ENCODE measurements at places on chromosomes 7 and 10.

DNA sequence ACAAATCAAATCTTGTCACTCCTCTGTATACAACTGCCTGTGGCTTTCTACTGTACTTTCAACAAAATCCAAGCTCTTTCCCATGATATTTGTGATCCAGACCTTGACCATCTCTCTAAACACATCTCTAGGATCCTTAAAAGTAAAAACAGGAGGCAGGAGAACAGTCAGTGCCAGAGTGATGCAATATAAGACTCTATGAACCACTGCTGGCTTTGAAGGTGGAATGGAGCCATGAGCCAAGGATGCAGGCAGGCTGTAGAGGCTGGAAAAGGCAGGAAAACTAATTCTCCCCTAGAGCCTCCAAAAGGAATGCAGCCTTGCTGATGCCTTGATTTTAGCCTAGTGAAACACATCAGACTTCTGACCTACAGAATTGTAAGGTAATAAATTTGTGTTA lies 45.5 kb upstream of the LRRN3 start:
- DNase-seq, result peak; percentile 10

DNA sequence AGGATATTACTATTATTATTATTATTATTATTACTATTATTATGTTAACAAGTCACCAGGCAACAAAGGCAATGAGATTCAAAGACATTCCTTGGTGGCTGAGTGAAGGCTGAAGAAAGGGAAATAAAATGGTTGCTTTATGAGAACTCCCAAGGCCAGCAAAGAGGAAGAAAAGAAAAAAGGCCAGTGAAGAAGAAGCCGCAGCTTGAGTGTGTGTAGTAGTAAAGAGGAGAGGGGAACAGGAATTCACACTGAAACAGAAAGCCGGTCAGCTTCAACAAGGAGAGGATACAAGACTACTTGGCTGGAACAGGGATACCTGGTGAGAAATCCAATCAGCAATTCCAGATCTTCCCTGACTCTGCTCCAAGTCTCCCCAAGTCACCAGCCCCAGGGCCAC lies 42.4 kb downstream of the PLXNA4 start:
- no peak for DNase-seq

GRCh38 chr10:101379663-101380352 lies 25.8 kb downstream of the BTRC start:
- DNase-seq, result no peak

- peak; percentile 88 for DNase-seq
Observed at GRCh38 chr10:46228563-46229071, 58.2 kb upstream of the ANTXRL start.

- no peak for DNase-seq
Observed at GRCh38 chr7:90825779-90826178, 229.7 kb downstream of the CDK14 start.

DNA sequence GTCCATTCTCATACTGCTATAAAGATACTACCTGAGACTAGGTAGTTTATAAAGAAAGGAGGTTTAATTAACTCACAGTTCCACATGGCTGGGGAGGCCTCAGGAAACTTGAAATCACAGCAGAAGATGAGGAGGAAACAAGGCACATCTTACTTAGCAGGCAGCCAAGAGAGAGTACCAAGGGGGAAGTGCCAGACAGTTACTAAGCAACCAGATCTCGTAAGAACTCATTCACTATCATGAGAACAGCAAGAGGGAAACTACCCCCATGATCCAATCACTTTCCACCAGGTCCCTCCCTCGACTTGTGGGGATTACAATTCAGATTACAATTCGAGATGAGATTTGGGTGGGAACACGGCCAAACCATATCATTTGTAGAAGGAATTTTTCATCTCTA lies 36.3 kb downstream of the NHLRC2 start:
- DNase-seq, result no peak

DNA sequence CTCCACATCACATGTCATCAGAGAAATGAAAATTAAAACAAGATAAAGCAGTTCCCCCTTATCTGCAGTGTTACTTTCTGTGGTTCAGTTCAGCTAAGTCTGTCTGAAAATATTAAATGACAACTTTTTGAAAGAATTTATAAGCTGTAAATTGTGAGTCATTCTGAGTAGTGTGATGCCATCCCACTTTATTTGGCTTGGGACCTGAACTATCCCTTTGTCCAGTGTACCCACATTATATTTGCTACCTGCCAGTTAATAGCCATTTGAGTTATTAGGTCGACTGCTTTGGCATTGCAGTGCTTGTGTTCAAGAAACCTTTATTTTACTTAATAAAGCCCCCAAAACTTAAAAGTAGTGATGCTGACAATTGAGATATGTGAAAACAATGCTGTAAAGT lies 804.2 kb downstream of the ANKRD7 start:
- no peak for DNase-seq

DNA sequence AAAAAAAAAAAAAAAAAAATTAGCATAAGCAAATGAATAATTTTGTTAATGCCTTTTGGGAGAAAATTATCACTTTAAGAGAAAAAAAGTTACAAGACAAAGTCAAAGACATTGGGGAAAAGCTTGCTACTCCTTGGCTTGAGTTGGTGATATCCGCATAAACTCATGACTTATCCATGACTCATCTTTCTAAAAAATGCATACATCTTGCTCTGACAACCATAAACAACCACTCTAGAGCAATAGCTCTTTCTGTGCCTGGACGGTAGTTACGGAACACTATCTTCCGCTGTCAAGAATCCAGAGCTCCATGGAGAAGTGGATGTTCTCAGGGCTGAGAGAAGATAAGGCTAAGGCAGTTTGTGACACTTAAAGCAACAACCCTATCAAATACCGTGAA lies 281.1 kb upstream of the PFKP start:
- no peak for DNase-seq

DNA sequence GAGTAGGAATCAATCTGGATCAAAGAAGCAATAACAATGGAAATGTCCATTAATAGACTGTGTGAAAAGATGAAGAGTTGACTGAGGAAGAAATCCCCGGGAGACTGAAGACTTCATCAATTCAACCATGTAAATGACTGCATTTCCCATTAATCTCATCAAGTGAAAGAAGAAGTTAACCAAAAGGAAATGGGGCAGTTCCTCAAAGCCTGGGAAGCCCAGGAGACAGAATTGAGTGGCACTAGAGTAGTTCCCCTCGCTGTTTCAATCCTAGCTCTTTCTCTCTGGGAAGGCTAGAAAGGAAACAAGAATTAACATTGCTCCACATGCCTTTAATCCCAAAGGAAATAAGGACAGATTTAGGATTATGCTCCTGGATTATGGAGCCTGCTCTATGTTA lies 4.8 kb upstream of the OR6V1 start:
- DNase-seq, result no peak

- DNase-seq, result no peak
Observed at GRCh38 chr10:87608756-87609155, 50.9 kb upstream of the PAPSS2 start.

- no peak for DNase-seq
Observed at GRCh38 chr7:18952846-18953245, 164.6 kb downstream of the TWIST1 start.

DNA sequence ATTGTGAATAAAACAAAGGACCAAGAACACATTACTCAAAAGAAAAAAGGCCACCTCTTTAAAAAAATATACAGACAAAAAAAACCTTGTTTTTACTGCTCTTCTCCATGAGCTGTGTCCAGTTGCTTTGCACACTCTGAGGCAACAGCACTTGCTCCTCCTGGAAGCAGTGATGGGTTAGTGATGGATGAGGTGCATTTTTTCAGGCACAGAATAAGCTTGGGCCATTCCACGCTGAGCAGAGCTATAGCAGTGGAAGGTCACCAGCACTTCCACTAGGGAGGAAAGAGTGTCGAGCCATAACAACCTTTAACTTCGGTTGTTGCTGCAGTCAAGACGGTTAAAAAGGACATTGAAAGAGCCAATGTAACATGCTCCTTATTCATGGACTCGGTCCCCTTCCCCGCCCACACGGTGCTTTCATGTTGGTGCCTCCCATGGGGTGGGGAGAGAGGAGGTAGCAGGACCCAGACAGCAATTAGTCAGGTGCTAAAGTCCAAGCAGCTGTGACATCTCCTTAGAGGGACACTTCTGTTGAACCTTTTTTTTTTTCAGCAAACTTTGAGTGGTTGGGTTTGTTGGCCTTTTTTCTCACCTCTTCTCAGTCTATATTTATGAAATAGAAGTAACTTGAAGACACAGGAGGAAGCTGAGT lies 136.5 kb upstream of the ADARB2 start:
- no peak for DNase-seq

DNA sequence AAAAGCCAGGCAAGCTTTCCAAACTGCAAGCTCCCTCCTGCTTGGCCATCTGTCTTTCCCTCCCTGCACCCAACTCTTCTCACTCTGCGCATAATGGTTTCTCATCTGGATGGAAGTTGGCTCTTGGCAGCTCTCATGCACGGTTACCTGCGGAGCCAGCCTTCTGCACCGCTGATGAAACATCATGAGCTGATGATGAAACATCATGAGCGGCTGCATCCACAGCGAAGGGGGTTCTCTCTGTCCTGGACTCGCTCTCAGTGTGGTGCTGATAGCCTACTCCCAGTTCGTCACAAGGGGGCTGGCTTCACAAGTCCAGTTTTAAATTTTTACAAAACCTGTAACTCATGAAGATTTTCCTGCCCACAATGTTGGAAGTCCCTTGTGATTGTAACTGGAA lies 457.5 kb downstream of the ACTR3B start:
- no peak for DNase-seq

All from neural progenitor cell (in vitro differentiated cells).